Nephron progenitor cell (in vitro differentiated cells): ENCODE measurements at places on chromosomes 2 and 18.

DNA sequence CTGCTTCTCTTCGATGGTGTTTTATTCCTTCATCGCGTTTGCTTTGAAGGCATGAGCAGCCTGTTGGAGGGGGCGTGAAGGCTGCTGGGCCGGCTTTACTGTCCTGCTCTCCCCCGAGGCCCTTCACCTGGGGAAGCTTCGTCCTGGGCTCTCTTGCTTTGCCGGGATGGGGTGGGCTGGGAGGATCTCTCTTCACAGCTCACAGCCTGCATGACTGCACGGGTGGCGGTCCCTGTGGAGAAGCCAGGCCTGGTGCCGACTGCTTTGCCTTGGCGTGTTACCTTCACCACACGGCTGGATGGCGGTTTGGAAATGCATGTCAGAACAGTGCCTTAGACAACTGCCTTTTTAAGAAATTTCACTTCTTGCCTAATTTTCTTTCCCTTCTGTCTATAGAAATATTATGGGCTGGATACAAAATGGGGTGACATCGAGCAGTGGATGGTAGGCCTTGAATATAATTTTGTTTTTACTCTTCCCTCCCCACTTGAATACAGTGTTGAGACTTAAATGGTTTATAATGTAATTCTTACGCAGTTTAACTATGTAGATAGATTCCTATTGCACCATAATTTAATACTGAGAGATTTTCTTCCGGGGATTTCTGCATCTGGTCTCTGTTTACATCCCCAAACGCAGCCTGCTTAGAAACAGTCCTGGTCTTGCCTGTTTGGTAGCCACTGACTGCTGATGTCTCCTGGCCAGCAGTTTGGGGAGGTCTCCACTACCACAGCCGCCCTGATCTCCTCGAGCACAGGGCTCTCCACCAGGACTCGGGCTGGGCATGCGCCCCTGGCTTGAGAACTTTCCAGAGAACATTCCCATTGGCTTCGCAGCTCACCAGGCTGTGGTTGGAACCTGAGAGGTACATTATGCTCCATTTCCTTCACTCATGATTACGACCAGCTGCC, 81.0 kb upstream of the RBM44 start:
- DNase-seq: no peak

DNA sequence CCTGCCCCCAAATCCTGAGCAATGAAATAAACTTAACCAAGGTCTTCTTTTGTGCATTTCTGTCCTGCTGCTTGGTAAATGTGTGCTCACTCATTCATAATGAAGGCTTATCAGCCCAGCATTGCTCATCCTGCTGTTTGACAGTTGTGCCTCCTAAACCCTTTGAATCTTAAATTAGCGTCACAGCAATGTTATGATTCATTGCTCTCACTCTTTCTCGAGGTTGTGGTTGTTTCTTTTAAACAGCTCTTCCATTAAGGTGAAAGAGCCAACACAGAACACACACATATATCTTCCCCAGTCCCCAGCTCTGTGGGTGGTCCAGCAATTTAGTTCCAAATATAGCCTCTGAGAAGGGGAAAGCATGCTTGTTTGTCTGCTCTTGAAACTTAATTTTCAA, 84.0 kb downstream of the EVA1A start:
- DNase-seq: no peak

GRCh38 chr2:69914950-69915945, at the start of gene MXD1:
TSS of gene MXD1 (plus strand) at chr2:69915109. CDS start at chr2:69915331, 222 bp downstream.
- peak; percentile 99 for DNase-seq

DNA sequence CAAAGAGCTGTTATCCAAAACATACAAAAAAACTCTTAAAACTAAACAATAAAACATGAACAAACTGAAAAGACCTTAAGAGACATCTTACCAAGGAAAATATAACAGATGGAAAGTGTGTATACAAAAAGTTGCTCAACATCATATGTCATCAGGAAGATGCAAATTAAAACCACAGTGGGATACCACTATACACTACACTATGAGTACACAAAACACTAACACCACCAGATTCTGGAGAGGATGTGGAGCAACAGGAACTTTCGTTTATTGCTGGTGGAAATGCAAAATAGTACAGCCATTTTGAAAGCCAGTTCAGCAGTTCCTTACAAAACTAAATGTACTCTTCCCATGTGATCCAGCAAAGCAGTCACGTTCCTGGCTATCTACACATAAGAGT, 221.4 kb downstream of the CMPK2 start:
- DNase-seq: no peak

GRCh38 chr2:148719941-148720436, 75.4 kb downstream of the EPC2 start:
- no peak for DNase-seq

DNA sequence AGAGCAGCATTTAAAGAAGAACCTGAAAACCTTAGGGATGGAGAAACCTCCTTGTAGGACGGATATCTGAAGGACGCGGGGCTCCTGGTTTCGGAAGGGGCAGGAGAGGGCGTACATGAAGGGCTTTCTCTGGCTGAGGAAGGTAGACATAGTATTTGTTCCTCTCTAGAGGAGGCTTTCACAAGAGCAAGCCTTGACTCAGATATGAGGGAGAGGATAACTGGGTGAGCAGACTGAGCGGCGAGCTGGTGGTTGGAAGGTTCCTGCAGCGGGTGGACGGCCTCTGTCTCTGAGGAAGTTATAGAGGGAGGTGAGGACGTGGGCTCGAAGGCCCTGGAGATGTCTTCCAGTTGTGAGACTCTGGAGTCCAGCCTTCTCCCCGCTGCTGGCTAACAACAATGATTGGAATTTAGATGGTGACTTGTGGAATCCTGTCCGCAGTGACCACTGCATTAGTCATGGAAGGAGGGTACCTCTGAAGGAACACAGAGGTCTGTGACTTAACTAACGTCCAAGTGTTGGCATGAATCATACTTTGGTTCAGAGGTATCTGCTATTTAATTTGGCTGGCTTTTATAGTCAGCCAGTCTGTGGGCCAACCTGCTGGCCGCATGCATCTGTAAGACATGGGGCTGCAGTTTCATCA, 80.9 kb downstream of the ASAP2 start:
- DNase-seq: no peak

- DNase-seq: no peak
Observed at GRCh38 chr18:49786019-49786720, 27.2 kb downstream of the ACAA2 start.

GRCh38 chr2:151852260-151853069, 24.2 kb upstream of the ARL5A start:
- DNase-seq: no peak

DNA sequence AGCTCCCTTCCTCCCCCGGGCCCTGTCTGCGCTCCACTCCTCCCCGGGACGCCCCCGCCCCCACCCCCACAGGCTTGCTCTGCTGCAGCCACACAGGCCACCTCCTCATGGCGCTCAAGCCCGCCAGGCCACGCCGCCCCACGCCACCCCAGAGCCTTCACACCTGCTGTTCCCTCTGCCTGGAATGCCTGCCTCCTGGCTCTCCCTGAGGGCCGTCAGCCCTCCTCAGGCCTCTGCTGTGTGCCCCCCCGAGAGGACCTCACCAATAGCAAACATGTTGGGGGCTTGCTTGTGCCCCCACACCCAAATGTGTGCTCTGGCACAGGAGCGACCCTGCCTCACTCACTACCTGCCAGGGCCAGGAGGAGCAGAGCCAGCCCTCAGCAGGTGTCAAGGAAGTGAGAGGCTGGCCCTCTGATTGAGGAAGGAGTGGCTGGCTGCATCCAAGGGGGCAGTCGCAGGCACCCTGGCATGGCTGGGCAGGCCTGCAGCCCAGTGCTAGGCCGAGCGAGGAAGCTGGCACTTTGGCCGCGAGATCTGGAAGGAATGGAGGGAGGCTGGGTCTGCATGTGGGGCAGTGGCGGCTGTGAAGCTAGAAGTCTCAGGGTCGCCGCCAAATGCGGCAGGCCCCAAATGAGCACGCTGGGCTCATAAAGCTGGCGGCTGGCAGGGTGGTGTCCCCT, 86.5 kb downstream of the INHBB start:
- no peak for DNase-seq

- DNase-seq: no peak
Observed at GRCh38 chr2:240685771-240686371, 3.2 kb upstream of the AQP12B start.

- DNase-seq: no peak
Observed at GRCh38 chr2:10159086-10159485, 36.5 kb downstream of the RRM2 start.

- DNase-seq: no peak
Observed at GRCh38 chr2:42567364-42567763, 1.1 kb upstream of the MTA3 start.

- peak; percentile 50 for DNase-seq
Observed at GRCh38 chr2:25341011-25341727, 556 bp downstream of the DNMT3A start.

GRCh38 chr18:9215221-9215933, 78.8 kb downstream of the ANKRD12 start:
- DNase-seq: no peak

DNA sequence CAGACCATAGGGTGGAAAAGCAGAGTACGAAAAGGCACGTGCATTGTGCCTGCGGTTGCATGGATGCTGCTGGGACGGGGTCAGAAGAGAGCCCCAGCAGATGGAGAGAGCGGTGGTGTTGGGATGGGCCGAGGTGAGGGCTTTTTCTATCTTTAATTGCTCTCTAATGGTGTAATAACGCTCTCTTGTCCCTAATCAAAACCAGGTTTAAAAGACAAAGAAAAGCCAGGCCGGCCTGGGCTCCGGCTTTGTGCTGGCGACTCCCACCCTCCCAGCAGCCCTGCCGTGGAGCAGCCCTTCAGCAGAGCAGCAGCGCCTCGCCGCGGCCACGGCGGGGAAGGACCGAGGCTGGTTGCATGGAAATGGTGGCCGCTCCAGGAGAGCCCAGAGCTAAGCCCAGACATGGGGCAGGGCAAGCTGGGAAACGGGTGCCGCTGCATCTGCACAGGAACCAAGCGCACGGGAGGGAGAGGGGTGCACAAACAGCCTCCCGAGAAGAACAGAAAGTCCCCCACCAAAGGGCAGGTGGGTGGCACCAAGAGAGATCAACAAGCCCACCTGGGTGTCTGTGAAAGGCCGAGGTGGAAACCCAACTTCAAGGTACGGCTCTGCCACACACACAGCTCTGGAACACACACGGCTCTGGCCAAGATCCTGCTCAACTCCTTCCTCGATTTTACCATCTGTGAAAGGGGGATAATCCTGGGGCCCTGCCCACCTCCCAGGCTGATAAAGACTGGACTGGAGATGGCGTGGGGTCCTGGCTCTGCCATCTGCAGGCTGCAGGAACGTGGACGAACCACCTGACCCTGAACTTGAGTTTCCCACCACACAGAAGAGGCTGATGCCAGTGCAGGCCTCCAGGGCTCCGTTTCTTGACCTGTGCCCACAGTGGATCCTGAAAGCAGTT, 15.0 kb downstream of the HS1BP3 start:
- peak; percentile 93 for DNase-seq

GRCh38 chr2:43391878-43392215, 165.4 kb upstream of the ZFP36L2 start:
- no peak for DNase-seq

GRCh38 chr18:63878343-63878742, 9.2 kb upstream of the SERPINB2 start:
- no peak for DNase-seq

DNA sequence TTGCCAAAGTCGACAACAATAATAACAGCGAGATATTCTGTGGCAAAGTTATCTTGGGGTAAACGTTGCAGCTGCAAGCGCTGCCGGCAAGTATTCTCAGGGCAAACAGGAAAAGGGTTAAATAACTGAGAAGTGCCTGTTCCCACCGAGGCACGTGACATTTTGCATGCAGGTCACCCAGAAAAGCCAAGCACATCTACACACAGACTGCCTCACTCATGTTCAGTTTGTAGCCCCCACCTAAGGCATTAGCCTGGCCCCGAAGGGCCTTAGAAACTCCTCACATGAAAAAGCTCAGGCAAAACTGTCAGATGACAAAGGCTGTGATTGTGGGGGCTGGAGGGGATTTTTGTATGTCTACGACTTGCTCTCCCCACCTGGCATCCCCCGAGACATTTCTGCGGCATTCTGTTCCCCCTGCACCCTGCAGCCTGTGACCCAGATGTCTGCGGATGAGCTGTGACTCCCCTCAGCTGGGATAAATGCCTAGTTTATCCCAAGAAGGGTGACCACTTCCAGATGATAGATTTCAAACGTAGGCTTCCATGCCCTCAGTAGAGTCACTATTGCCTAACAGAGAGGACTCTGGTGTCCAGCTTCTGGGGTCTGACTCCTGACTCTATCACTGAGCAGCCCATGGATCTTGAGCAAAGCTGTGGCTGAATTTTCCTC, 215.2 kb upstream of the SIX2 start:
- no peak for DNase-seq

DNA sequence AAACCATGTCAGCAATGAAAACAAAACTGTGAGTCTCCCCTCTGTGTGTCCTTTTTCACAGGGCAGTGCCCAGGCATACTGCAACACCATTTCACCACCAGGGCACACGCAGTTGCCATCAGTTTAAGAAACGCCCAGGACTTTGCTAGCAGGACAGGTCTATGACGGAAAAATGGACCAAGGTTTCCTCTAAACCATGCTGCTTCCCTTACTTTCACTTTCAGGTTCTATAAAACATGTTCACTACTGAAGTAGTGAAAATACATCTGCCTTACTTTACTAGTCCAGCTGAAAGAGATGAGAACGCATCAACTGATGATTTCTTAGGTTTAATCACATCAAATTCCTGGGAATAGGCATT, 110.5 kb downstream of the TCF4 start:
- no peak for DNase-seq

- no peak for DNase-seq
Observed at GRCh38 chr2:160551259-160551658, 57.7 kb upstream of the RBMS1 start.

GRCh38 chr2:179669196-179669595, 192.2 kb downstream of the ZNF385B start:
- DNase-seq: no peak
